Transverse colon (tissue), 4 donors: ENCODE measurements at places on chromosomes 3 and 15. TPM values are rescaled to one million over a fixed set of nuclear protein-coding genes. Genes with fewer than 3 reads are reported as not detected.
A peak's percentile ranks its signal among the peaks of the same experiment; 100 is the strongest.

- H3K27ac ChIP-seq: no peak overlapping the region
- no peak overlapping the region for H3K4me3 ChIP-seq
- H3K27me3 ChIP-seq: peaks cover 16% of the 10 kb centered on the region
- H3K4me1 ChIP-seq: peaks cover 3% of the 10 kb centered on the region
Observed at GRCh38 chr3:50189274-50189673, 2.1 kb upstream of the GNAT1 start.

DNA sequence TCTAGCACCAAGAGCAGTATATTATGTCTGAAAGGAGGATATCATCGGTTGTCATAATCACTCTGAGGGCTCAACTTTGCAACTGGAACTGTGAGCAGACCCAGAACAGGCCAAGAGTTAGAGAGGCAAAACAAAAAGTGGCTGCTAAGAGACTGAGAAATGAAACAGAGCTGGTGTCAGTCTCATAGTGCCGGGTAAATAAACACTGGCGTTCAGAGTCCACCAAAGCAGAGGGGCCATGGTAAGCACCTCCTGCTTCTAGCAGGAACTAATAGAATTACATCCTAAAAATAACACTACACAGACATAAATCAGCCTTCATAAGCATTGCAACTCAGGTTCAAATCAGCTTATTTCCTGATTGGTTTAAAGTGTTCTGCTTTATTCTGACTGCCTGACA is 10.3 kb upstream of the IL12A start:
- no peaks in the 10 kb centered on the region for H3K36me3 ChIP-seq
- DNase-seq: peak; percentile 42
- peak overlapping the region; percentile 74 for H3K27ac ChIP-seq
- H3K4me3 ChIP-seq: no peak overlapping the region
- H3K27me3 ChIP-seq: no peaks in the 10 kb centered on the region

TM6SF1 gene
- total RNA-seq: not detected

CCR8 gene
- total RNA-seq: not detected

C3orf22 gene
- total RNA-seq: not detected

- H3K4me3 ChIP-seq: no peak overlapping the region
- H3K27ac ChIP-seq: no peak overlapping the region
- H3K36me3 ChIP-seq: no peaks in the 10 kb centered on the region
- DNase-seq: no peak
Observed at GRCh38 chr3:187136936-187137335, 2.4 kb downstream of the RPL39L start.

DNA sequence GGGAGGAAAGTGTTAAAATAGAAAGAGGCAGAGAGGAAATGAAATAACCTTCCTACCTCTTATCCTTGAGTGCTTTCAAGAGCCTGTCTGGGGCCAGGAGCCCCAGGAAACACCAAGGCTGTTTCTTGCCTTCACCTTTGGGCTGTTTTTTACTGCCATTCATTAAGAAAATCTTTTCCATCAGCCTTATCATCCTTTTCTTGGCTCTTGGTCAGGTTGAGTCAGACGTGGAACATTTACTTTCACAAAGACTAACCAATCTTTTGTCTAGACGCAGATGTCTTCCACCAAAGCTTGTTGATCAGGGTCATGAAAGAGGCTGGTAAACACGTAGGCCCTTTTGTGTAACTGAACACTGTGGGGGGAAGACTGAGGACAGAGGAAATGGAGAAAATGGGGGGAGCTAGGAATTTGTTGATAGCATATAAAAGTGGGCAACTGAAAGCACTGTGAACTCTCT is 151.0 kb upstream of the THBS1 start:
- H3K27ac ChIP-seq: no peak overlapping the region
- H3K4me3 ChIP-seq: no peak overlapping the region
- no peaks in the 10 kb centered on the region for H3K27me3 ChIP-seq
- no peak for DNase-seq
- H3K36me3 ChIP-seq: no peaks in the 10 kb centered on the region
- peaks cover 25% of the 10 kb centered on the region for H3K4me1 ChIP-seq

DNA sequence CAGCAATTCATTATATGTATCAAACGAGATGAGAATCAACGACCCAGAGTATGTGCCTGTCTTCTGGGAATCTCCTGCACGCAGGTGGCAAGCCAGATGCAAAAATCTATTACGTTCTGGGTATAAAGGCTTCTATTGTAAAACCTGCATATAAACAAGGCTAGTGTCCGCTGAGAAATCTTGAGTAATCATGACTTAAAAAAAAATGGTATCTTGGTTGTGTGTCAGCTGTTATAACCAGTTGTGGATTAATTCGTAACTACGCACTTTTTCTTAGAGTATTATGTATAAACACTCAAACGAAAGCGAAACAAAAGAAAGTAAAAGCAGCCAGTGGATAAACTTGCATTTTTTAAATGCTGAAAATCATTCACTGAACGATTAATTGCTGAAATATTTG is 509.1 kb downstream of the RSL24D1 start:
- no peaks in the 10 kb centered on the region for H3K36me3 ChIP-seq
- peak overlapping the region; percentile 3 for H3K4me3 ChIP-seq
- DNase-seq: no peak
- H3K27ac ChIP-seq: no peak overlapping the region
- no peaks in the 10 kb centered on the region for H3K4me1 ChIP-seq

- no peak for DNase-seq
- no peaks in the 10 kb centered on the region for H3K4me1 ChIP-seq
- no peaks in the 10 kb centered on the region for H3K36me3 ChIP-seq
- no peak overlapping the region for H3K4me3 ChIP-seq
Observed at GRCh38 chr3:60079076-60079475, 1029.3 kb upstream of the CFAP20DC start.

- peaks cover 46% of the 10 kb centered on the region for H3K4me1 ChIP-seq
- H3K27ac ChIP-seq: peak overlapping the region; percentile 91
- no peaks in the 10 kb centered on the region for H3K36me3 ChIP-seq
- DNase-seq: peak; percentile 64
Observed at GRCh38 chr3:187744169-187745151, 808 bp downstream of the BCL6 start.
